K562 (cell line): ENCODE measurements at places on chromosomes 16 and 17.
A peak's percentile ranks its signal among the peaks of the same experiment; 100 is the strongest.

GRCh38 chr16:75351183-75351582, 82.1 kb downstream of the CFDP1 start:
- DNase-seq = no peak

- peak; percentile 61 for DNase-seq
Measured at GRCh38 chr17:39919087-39919683, 750 bp upstream of the GSDMB start.

GRCh38 chr16:66752379-66752778, 970 bp upstream of the DYNC1LI2 start:
- no peak for DNase-seq

GRCh38 chr17:31967648-31968047, 30.8 kb downstream of the SUZ12 start:
- DNase-seq = no peak

- no peak for DNase-seq
Measured at GRCh38 chr16:11050944-11051343, 106.6 kb downstream of the CLEC16A start.
